Putamen (tissue), 1 donor: ENCODE measurements at places on chromosomes 6 and 20.

DNA sequence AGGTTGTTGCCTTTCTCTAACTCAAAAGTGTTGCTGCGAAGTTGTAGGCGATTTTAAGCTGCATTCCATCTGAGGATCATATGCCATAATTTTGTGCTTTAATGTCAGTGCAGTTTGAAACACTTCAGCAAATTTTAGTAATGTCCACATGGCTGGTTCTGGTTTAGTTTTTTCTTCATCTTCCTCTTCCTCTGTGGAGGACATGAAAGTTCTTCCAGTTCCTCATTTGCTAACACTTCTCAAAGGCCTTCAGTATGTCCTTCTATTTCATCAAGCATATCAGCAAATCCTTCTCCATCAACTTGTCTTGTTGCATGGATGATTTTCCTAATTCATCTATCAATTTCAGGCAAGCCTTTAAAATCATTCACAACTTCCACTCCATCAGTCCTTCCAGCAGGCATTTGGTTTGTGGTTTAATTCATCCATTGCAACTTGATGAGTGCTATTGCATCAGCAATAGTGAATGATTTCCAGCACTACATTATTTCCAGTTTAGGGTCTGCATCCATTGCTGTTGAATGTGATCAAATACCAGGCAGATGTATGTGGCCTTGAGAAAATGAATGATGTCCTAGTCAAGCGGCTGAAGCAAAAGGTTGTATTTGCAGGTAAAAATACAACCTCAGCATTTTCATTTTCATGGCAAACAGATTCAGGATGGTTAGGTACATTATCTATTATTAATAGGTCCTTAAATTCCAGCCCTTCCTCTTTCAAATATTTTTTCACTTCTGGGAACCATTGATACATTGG lies 20.2 kb downstream of the SHLD1 start:
- no peak for DNase-seq

GRCh38 chr6:12818324-12818723 lies 101.8 kb downstream of the PHACTR1 start:
- DNase-seq, result no peak

GRCh38 chr20:4797275-4797674 lies 75.6 kb downstream of the PRND start:
- no peak for DNase-seq

DNA sequence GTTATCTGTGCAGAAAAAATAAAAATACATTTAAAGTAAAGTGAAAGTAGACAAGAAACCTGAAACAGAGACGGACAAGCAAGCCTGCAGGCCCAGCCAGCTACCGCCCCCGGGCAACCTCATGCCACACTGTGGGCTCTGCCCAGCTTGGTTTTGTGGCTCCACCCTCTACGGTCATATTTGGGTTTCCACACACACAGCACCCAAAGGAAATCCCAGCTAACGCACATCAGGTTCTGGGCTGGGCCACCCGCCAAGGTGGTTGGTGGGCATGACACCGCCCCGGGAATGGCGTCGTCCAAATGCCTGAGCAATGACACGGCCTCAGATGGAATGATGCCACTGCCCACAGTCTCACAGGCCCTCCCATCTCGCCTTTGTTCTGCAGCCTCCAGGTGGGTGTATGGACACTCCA lies 22.9 kb downstream of the FAM110A start:
- no peak for DNase-seq

DNA sequence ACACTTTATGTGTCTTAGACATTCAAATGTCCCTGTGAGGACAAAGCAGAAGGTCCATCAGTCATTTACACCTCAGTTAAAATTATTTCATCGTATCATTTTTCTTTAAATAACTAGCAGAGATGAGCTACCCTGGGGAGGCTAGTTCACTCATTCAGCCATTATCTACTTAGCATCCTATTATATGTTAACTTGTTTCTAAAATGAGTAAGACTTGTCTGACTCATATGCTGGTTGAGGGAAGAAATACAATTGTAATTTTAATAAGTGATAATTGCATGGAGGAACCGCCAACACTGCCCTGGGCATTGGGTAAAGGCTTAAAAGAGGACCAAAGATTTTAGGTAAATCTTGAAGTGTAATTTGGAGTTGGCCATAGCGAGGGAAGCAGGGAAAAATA lies 12.4 kb upstream of the PTPRK start:
- DNase-seq, result no peak

GRCh38 chr6:32623693-32624092 lies 13.5 kb upstream of the HLA-DQA1 start:
- DNase-seq, result no peak

- no peak for DNase-seq
These were observed 152.8 kb upstream of the SLC35B3 start for GRCh38 chr6:8588176-8588575.
